ENCODE measurements at places on chromosomes 12 and 14. TPM values are rescaled to one million over a fixed set of nuclear protein-coding genes. Genes with fewer than 3 reads are reported as not detected.
A peak's percentile ranks its signal among the peaks of the same experiment; 100 is the strongest.

DNA sequence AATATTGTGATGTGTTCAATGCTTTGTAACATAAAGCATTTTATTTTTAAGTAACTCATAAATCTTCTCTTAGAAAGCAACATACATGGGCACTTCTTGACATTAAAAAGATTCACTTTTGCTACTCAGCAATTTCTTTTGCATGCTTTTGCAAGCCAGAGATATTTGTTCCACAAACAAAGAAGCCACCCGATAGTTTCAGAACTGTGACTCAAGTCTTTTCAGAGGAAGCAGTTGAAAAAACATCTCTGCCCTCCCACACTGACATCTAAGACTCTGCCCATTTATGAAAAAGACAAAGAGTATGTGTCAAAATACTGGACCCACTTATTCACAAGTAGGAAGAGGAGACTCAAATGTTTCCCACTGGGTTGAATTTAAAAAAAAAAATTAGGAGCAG is 7.5 kb downstream of the APPL2 start:
- DNase-seq = no peak

DNA sequence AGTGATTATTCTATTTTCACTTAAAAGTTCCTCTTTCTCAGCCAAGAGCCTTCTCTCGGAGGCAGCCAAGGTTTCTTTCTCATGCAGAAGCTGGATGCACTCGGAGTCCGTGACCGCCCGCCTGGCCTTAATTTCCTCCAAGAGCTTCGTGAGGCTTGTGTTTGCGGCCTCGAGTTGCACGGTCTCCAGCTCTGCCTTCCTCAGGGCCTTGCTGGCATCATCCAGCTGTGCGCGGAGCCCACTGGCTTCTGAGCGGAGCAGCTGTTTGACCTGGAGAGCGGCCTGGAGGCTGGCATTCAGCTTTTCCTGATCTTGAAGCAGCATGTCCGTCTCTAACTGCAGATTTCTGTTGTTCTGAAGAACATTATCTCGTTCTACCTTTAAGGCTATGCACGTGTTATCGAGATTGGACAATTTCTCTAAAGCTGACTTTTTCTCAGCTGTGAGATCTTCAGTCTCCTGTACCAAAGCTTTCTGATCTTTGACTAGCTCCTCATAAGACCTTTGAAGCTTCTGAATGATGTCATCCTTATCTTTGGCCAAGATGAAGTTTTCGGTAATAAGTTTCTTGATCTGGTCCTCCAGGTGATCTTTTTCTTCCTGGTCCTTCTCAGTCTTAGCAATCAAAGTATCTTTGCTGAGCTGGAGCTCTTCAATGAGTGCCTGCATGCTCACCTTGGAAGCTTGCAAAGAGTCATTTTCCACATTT is 57.2 kb upstream of the VPS33A start:
- DNase-seq = no peak

GRCh38 chr14:91839749-91840148 is 27.6 kb downstream of the TC2N start:
- no peak for DNase-seq

The WSCD2 gene
- 5.5 TPM for total RNA-seq

- DNase-seq = peak; percentile 41
Observed at GRCh38 chr14:61322799-61323290, 1.5 kb downstream of the PRKCH start.

The HOXC10 gene
- not detected for total RNA-seq

The DENND5B gene
- 42.0 TPM for total RNA-seq

- DNase-seq = no peak
Observed at GRCh38 chr14:96599076-96599475, 96.9 kb downstream of the PAPOLA start.

The KCNH3 gene
- 2.3 TPM for total RNA-seq

The NRDE2 gene
- 16.8 TPM for total RNA-seq

The ERBB3 gene
- 147 TPM for total RNA-seq

DNA sequence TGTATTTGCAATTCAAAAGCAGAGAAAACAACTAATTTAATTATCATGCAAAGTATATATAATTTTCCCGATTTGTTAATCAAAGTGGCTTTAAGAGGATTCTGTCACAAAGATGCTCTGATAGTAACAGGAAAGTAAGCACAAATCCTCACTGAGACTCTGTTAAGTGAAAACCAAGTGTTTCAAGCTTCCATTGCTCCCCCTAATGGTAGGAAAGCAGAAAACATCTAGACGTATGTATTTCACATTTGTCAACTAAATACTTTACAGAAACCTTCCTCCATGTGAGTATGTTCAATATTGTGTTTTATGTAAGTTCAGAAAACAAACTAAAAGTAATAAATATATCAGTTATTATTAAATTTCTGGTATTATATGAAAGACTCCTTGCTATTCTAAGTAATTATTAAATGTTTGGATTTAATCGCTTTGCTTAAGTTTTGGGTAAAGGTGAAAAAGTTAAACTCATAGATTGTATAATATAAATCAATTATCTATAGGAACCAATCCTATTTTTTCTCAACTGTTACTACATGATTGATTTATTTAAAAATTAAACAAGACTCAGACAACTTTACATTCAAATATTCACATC is 1.5 kb upstream of the NTS start:
- DNase-seq = peak; percentile 79

GRCh38 chr12:96872961-96873360 is 34.1 kb upstream of the NEDD1 start:
- no peak for DNase-seq

The PZP gene
- total RNA-seq = not detected

- peak; percentile 56 for DNase-seq
Observed at GRCh38 chr12:94149119-94149780, 873 bp downstream of the PLXNC1 start.

DNA sequence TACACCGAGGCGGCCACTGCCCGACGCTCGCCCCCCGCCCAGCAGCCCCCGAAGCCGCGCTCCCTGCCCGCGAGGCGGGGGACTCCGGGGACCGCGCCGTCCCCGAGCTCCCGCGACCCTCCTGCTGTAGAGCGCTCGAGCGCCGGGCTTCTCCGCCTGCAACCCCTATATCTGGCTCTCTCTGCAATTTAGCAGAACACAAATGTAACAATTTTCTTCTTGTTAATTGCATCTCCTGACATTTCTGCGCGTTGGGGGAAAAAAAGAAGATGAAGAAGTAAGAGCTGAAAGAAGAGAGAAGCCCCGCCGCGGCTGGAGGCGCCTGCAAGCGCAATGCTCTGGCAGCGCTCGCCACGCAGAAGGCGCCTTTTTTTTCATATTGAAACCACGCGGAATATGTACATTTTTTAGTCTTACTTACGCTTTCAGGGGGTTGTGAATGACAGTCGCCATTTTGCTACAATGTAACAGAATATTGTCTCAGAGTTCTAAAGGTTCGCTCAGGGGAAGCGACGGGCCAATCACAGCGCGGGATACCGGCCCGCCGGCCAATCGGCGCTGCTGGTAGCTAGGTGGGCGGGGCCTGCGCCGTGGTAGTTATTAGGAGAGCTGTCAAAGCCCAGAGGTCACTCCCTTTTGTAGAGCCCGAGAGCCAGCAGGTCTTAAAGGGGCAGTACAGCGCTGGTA is at the start of gene DPF3:
DPF3 (minus strand) TSS at position 466 of the 687 bp plus-strand sequence; CDS start at position 453, 13 bp downstream.
- DNase-seq = peak; percentile 97

DNA sequence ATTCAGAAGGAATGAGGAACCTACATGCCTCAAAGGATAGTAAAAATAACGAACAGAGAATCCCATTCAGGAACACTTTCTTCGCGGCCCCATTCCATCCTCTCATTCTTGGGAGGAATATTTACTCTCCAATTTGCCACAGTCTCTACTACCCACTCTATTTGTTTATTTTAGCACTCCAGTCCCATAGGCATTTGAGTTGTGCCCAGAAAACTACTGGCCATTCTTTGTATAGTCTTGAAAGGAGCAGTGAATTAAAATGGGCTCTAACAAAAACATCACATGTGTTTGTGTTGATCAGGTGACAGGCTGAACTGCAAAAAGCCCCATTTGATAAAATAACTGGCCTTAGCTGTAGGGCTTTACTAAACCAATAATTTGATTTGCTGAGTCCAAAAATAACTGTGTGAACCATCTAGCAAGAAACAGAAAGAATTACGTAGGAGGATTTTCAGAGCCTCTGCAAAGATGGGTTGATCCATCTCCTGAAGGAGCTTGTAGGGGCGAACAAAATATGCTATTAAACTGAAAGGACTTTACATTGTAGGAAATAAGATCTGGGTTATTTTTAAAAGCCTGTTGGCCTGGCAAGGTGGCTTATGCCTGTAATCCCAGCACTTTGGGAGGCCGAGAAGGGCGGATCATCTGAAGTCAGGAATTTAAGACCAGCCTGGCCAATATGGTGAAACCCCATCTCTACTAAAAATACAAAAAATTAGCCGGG is 142.3 kb upstream of the CPNE8 start:
- DNase-seq = no peak

- DNase-seq = no peak
Observed at GRCh38 chr12:89552376-89552775, 26.5 kb upstream of the POC1B start.

DNA sequence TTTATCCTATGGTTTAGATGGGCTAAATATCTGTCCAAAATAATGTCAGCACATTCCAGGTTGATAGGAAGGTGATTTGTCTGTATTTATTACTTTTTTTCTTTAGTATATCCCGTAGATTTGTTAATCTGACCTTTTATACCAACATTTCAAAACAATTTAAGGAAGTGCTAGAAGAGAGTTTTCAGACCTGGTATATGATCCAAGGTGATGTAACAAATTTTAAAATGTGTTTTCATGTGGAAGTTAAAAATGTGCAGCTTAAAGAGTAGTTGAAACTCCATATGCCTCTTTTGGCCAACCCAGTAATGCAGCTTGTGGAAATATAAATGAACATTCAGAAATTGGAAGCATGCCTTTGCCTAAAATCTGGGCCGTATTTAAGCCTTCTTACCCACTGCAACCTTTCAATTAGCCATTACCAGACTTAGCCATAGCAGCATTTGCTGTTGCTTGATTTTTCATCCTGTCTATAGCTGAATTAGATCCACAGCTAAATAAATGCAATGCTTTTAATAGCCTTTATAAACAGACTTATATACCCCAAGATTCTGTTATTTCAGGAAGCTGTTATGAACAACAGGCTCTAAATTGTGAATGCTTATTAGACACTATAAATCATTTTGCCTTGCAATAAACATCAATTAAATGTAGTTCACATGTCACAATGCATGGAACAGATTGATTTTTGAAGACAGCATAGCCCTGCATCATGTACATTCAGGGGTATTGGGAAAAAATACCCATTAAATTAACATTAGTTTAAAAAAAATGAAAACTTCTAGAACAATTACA is 271.2 kb downstream of the PDZRN4 start:
- DNase-seq = peak; percentile 63

DNA sequence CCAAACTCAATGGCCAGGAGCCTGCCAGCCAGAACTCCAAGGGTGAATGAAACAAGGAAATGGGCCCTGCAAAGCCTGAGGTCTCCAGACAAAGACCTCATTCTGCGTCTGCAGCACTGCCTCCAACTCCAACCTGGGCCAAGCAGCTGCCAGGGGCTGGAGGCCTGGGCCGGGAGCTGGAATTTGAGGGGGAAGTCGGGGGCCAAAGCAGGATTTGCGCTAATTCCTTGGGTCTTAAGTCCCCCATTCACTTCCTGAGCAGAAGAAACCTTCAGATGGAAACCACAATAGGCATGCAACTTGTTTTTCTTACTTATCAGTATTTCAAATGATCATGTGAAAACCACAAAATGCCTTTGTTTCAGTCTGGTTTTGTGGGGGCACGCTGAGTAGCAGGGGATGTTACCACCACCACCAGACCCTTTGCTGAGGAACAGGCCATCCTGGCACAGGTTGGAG is 23.0 kb upstream of the TC2N start:
- DNase-seq = peak; percentile 83

The SDR9C7 gene
- total RNA-seq = 0.51 TPM

The EID3 gene
- 3.8 TPM for total RNA-seq

- peak; percentile 62 for DNase-seq
Observed at GRCh38 chr14:55123101-55123500, 6.0 kb upstream of the LGALS3 start.

The KRT74 gene
- 0.10 TPM for total RNA-seq

DNA sequence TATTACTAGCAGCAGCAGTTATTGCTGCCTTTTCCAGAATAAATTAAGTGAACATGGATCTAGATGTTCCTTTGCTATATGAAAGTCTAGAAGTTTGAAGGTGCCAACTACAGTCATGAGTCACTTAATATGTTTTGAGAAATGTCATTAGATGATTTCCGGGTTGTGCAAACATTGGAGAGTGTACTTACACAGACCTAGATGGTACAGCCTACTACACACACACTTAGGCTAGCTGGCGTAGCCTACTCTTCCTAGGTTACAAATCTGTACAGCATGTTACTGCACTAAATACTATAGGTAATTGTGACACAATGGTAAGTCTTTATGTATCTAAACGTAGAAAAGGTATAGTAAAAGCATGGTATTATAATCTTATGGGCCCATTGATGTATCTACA is 368.1 kb downstream of the PDZRN4 start:
- no peak for DNase-seq

DNA sequence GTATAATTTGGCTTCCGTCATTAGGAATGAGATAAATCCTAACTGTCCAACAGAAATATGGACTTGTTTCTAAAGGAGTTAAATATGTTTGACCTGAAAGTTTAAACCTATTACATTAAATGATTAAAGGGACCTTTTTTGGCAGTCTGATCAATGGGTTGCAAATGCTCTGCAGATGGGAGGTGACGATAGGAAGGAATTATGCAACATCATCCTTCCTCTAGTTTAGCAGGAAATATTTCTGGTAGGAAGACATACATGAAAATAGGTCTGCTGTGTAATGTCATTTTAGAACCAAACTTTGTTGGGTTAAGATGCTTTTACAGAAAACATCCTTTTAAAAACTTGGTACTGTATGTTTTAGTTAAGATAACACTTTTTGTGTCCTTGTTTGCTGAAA is 2.6 kb downstream of the LRRC10 start:
- peak; percentile 13 for DNase-seq

DNA sequence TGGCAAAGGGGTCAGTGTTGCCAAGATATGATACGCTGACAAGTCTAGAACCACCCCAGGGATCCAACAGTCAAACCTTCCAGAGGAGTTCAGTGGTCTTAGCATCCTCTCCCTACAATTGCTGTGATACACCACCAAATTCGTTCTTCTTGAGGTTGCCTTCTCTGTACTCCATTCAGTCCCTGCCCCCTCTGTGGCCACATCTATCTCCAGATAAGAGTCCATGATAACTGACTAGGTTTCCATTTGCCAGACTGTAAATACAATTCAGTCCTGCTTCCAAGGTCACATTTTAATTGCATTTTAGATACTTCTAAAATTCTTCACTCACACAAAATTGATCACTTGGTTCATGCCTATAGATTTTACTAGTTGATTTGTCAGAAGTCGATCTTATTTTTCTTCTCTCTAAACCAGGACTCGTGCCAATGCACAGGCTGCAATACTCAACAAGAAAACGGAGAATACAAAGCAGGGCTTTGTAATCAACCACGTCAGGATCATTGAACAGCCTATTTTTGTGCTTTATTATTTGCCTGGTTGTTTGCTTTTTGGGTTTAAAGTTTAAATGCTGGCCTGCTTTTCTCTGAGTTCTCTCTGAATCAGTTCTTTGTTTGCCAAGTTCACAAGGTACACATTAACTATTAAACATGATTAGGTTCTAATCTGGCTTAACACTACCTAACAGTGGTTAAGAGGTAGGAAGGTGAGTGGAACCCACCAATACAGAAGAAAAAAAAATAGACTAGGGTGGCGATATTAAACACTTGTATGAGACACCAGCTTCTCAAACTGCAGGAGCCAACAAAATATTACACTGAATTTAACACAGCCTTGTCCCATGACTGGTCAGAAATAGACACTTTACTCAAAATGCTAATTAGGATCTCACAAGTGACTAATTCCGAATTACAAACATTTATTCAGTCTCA is 5.3 kb upstream of the TSPAN8 start:
- DNase-seq = no peak
